ENCODE measurements at places on chromosomes 5 and 9.

DNA sequence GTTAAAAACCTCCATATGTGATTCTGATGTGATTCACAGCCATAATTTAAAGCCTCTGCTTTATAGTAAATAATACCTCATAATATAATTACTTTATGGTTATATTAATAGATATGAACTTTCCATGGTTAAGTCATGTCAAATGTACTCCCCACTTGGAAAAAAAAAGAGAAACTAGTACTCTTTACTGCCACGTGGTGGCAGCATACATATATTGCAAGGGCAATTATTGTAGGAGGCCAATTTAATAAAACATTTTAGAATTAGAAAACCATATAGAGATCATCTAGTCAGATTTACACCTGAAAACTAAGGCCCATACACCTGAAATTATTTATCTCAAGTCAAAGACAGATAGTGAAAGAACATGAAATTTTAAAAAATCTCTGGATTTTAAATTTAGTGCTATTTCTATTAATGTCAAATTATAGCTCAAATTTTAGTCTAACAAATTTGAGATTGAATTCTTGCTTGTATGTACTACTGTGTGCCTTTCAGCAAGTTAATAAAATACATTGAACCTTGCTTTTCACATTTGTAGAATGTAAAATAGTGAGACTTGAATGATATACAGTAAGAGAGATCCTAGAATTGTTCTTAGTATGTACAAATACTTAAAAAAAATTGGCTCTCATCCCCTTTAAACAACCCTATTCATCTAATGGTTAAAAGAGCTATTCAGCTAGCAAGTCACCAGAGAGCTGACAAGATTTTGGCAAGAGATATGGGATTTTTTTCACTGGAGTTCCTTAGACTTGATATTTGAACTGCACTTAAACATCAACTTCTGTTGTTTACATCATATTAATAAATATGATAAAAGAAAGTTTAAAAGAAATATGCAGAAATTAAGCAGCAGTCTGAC lies 603.8 kb downstream of the TLE4 start:
- DNase-seq: no peak

DNA sequence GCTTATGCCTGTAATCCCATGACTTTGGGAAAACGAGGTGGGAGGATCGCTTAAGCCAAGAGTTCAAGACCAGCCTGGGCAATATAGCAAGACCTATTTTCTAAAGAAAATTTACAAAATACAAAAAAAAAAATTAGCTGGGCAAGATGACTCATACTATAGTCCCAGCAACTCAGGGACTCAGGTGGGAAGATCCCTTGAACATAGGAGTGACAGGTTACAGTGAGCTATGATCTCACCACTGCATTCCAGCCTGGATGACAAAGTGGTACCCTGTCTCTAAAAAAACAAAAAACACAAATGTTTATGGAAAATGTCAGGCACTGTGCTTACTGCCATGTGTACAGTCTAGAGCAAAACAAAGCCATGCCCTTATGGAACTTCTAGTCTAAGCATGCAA lies 823.3 kb upstream of the DMAC1 start:
- DNase-seq: no peak

GRCh38 chr5:6861036-6861435 lies 147.8 kb downstream of the TENT4A start:
- DNase-seq: no peak

DNA sequence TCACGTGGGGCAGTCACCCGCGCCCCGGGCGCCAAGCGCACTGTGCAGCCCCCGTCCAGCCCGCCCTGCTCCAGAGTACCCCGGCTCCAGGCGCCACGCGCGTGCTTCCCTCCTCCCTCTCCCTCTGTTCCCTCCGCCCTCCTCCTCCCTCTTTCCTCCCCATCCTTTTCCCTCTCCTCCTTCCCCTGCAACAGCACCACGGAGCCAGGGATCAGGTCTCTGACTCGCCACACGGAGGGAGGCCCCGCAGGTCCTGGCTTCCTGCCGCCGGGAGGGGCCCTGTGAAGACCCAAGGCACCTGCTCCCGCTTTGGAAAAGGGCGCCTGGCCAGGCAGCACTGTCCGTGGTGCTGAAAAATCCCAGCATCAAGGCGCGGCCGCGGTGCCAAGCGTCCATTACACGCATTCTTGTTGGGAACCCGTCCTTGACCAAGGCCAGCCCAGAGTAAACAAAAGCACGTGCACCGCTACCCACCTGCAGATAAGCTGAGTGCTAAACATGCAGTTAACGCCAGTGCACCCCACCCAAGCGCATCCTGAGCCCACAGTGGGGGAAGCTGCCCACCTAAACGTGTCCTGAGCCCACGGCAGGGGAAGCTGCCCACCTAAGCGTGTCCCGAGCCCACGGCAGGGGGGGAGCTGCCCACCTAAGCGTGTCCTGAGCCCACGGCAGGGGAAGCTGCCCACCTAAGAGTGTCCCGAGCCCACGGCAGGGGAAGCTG lies 21.7 kb downstream of the SLC6A18 start:
- no peak for DNase-seq

GRCh38 chr9:131534721-131535237 lies 3.7 kb upstream of the UCK1 start:
- no peak for DNase-seq

- DNase-seq: no peak
Observed at GRCh38 chr9:91604451-91605179, 181.0 kb upstream of the NFIL3 start.

GRCh38 chr5:180932660-180933059 lies 33.7 kb downstream of the BTNL8 start:
- no peak for DNase-seq

DNA sequence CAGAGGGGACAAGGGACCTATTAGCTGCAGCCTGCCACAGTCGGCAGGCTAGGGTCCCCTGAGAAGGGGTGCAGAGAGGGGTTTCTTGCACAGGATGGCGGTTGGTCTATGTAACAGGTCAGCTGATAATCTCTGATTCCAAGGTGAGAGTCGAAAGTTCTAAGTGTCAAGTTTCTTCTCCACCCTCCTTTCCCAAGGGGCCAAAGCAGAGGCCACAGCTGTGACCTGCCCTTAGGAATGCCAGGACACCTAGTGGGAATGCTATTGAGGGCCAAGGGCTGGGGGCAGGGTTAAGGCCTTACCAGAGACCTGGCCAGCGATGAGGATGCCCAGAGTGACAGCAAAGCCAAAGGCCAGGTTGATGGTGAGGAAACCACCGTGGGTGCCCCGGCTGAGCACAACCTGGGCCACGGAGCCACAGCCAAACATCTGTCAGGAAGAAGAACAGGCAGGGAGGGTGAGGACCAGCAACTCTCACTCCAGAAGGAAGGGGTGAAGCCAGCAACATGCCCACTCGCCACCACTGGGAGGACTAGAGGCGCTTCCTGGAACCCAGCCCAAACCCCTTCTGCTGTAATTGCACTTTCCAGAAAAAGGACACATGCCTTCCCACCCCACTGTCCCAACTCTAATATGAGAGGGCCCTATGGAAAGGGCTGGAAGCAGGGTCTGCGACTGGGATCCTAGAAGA lies 3.8 kb downstream of the AQP3 start:
- no peak for DNase-seq

DNA sequence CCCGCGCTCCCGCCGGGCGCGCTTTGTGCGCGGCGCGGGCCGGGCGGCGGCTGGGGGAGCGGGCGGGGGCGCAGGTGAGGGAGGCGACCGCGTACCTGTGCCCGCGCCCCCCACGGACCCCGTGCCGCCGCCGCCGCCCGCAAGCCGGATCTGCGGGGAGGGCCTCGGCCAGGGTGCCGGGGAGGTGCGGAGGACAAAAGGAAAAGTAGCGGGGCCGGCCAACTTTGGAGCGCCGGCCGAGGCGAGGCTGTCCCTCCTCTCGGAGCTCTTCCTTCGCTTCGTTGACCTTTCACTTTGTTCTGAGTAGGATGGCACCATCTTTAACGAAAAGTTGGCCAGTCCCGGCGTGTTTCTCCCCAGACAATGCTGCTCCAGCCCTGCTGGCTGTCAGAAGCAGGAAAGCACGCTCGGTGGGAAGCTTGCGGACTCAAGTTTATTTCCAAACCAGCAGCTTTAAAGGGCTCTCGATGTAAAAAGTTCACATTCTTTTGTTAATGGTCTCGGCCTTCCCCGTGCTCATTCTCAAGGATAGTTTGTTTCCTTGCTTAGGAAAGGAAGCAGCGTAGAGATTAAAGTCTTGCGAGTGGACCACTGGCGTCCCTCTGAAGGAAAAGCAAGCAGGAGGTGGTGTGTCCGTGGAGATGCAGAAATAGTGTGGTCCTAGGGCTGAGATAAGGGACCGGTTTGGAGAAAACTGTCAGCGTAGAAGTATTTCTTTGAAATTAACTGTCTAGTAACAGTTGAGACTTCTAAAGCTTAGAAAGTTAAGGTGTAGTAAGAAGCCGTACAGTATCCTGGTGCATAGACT lies 639 bp downstream of the EHMT1 start:
- no peak for DNase-seq

DNA sequence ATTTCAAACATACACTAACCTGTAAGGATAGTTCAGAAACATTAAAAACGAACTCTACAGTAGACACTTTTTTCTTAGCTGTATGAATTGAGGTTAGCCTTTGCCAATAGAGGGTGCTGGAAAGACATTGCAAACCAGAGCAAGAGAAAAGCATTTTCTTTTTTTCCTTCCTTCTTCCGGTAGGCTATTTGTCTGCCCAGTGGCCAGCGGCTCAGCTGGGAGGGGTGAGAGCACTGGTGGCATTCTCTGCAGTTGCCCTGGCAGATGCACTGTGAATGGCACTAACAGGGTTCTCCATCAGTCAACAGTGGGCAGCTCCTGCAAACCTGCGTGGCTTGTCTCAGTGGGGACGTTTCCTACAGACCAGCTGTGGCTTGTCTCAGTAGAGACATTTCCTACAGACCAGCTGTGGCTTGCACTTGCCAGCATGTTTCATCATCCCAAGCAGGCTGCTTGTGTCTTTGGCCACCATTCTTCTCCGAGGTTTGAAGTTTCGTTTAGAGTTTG lies 984.5 kb upstream of the CDH18 start:
- no peak for DNase-seq

DNA sequence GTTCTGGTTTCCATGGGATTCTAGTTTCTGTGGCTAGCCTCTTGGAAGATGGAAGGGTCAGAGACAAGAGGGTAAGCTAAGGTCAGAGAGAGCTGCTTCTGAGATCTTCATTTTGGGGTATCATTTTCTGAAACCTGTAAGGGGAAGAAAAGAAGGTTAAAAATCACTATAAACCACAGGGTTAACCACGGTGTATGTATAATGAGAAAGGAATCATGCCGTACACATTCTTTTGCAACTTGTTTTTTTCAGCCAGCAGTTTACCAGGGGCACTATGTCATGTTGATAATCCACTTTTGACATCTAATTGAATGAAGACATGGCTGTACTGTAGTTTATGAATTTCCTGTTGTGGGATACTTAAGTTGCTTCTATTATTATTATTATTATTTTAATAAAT lies 164.4 kb downstream of the FOCAD start:
- no peak for DNase-seq

DNA sequence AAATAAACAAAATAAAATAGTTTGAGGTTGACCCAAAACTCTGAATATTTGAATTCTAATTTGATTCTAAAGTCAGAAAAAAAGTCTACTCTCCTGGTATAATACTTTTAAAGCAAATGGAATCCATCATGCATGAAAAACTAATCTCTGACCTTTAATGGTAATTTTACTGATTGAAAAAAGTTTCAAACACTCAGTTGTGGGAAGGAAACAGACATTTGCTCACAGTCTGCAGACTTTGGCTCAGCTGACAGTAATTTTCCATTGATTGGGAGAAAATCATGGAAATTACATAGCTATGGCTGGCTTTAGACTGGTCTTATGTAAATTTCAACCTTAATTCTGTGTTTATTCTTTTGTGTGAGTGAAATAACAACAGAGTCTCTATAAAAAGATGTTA lies 574.3 kb downstream of the PDE4D start:
- no peak for DNase-seq

- no peak for DNase-seq
Observed at GRCh38 chr9:111118256-111118948, 80.1 kb upstream of the LPAR1 start.

DNA sequence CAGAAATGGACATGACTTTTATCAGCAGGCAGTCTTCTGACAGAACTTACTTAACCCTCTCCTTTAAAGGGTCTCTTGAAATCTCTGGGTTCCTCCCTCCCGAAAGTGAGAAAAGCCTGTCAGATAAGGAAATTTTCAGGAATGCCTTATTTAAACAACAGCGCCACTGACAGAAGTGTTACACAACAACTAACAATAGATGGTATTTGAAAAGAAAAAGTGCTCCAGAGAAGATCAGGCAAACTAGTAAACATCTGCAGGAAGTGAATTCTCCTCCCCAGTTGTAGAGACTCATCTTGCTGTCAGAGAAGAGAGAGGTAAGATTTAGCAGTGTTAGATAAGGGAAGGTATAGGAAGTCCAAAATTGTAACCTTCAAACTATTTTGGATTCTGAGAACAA lies 107.2 kb upstream of the NFIL3 start:
- DNase-seq: no peak

- DNase-seq: no peak
Observed at GRCh38 chr5:71974165-71974564, 133.1 kb upstream of the MAP1B start.

GRCh38 chr9:84615544-84615943 lies 54.0 kb upstream of the NTRK2 start:
- no peak for DNase-seq

DNA sequence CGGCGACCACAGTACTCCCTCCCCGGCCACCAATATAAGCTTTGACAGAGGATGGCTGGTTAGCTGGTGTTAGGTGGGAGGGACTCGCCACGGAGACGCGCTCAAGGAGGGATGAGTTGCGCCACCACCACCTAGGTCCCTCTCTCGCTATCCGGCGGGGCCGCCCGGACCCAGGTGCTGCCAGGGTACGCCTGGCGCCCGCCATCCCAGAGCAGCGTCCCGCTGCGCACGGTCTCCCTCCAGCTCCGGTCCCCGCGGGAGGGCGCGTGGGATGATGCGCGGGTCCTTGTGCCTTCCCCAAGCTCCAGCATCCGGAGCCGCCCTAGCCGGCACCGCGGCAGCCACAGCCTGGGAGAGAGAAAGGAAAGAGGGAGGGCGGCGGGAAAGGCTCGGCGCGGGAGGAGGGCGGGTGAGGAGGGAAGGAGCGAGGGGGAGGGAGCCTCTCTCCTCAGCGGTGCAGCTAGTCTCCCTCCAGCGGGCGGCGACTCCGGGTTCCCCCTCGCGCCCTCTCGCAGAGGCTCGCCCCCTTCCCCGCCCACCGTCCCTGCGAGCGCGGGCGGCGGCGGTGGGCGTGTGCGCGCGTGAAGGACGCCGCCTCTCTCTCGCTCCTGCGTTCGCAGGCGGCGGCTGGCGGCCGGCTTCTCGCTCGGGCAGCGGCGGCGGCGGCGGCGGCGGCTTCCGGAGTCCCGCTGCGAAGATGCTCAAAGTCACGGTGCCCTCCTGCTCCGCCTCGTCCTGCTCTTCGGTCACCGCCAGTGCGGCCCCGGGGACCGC lies at the start of gene CAMK4:
Gene CAMK4, plus strand, starts transcription at position 598 of the 774 bp plus-strand sequence. Its CDS starts 100 bp downstream, at position 698.
- DNase-seq: no peak

GRCh38 chr5:170327168-170327567 lies 29.6 kb upstream of the LCP2 start:
- no peak for DNase-seq

GRCh38 chr5:63602971-63603370 lies 359.3 kb downstream of the HTR1A start:
- no peak for DNase-seq

DNA sequence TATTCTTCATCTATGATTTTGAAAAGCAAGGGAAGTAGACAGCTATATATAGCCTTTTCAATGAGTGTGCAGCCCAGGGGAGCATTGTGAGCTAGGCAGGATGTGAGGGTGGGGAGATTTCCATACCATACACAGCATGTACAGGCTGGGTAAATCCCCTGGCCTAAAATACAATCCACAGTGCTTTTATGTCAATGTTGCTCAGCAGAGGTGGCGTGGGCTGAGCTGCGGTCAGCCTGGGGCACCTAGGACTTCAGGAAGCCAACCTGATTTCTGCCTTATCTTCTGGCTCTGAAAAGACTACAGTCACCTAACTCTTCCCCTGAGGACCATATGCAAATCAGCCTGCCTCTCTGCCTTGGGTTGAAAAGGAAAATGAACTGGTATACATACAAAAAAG lies 6.3 kb upstream of the GARIN3 start:
- DNase-seq: no peak

All from cortex of kidney (tissue), 1 donor.